Activated naive CD4-positive, alpha-beta T cell (primary cell): ENCODE measurements at places on chromosomes 16 and 17.

- no peak for DNase-seq
Measured at GRCh38 chr17:46178550-46179214, 14.5 kb downstream of the KANSL1 start.

DNA sequence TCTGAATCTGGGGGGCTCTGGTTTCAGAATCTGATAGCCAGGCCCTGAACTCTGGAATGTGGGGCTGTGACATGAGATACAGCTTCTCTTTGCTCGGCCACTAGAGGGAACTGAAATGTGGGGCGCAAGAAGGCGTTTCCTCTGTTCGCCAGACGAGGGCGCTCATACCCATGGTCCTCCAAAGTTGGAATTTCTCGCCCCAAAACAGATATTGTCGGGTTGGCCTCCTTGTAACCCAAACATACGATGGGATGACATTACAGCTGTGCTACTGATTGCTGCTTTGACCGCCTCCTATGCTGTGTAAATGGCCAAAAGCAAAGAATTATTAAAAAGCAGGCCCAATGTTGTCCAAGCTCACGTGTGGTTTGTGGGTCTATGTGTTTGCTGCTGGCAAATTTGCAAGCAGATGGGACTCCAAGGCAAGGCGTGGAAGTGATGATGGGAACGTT lies 13.1 kb upstream of the MSI2 start:
- DNase-seq: peak; percentile 66

DNA sequence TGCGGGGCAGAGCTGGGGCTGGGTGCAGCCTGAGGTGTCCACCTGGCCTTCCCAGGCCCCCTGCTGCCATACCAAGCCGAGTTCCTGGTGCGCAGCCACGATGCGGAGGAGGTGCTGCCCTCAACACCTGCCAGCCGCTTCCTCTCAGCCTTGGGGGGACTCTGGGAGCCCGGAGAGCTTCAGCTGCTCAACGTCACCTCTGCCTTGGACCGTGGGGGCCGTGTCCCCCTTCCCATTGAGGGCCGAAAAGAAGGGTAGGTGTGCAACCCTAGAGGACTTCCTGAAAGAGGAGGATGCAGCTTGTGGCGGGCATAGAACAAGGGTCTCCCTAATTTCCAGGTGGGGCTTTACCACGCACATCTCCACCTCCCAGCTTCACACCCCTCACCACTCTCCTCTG lies 2.5 kb downstream of the SGCA start:
- no peak for DNase-seq

DNA sequence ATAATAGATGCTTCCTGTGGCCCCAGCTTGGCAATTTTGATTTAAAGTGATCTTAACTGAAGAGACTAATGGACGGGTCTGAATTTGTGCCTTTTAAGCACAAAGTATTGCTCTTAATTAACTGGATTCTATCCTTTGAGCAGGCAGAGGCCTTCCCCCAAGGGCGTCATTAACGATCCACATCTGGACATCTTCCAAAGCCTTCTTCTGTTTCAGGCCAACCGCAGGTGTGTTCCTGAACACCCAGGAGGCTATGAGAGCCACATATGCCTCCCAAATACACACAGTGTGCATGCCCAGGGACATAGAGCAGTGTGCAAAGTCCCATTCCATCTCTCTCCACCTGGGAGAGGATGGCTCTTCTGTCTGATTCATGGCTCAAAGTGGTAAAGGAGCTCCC lies 42.3 kb downstream of the MAPT start:
- no peak for DNase-seq

DNA sequence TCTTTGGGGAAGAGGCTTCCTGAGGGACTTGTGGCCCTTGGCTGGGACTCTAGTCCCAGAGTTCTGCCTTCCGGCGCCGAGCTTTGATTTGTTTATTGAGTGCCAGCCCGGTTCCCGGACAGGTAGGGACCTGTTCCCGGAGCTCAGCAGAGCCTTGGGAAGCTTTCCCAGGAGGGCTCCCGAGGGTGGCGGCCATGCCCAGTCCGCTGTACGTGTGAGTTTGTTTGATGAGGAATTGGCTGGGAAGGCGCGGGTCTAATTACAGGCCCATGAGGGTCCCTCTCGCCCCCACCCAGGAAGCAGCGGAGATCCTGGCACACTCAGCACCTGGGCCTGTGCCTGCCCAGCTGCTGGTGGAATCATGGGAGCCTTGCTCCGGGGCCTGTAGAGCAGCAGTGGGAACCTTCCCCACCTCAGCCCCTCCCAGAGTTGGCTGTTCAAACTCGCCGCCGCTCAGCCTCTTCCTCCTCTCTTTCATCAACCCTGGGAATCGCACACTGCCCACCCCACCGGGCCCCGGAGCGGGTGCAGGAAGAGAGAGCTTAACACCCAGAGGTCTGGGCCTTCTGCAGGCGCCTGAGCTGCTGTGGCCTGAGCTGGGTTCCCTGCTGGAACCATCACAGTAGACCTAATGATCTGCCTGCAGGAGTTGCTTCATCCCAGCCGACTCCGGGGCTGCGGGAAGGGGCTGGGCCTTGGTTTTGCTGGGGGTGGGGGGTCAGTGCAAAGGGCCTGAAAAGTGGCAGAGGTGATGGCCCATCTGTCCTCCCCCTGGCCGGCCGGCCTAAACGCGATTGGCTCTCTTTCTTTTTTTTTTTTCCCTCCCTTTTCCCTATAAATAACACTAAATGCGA lies 313.7 kb downstream of the SEC14L1 start:
- no peak for DNase-seq

GRCh38 chr17:34527136-34527907 lies 52.1 kb upstream of the TMEM132E start:
- DNase-seq: no peak

GRCh38 chr17:222172-222571 lies 40.7 kb upstream of the DOC2B start:
- no peak for DNase-seq

- DNase-seq: no peak
Measured at GRCh38 chr16:74623214-74623838, 16.4 kb upstream of the GLG1 start.

DNA sequence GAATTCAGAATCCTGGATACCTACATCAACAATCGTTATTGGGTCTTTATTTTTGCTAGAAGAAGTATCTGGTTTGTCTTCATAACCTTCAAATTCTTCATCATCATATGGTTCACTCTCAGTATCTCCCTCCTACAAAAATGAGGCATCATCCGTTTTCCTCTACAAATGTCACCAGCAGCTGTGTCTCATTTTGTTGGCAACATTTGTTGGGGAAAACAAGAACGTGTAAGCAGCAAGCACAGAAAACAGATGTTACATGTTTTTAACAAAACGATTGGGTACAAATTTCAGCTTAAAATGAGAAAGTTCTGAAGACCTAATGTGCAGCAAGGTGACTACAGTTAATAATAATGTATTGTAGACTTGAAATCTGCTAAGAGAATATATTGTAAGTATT lies 8.7 kb downstream of the CCDC47 start:
- DNase-seq: no peak

- no peak for DNase-seq
Measured at GRCh38 chr17:31309556-31309955, 4.3 kb downstream of the EVI2B start.

DNA sequence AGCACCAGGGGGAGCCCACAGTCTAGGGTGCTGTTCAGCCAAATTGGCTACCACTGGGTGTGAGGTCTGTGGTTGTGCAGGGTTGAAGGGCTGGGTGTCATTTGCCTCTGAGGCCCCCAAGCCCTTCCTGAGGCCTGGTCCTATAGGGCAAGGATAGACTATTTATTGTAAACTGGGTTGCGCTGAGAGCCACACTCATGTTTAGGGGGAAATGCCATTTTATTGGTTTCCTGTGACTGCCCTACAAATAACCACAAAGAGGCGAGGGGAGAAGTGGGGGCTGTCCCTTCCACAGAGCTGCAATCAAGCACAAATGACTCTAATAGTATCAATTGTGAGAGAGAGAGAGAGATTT lies 3.6 kb upstream of the ZCCHC14 start:
- DNase-seq: no peak

DNA sequence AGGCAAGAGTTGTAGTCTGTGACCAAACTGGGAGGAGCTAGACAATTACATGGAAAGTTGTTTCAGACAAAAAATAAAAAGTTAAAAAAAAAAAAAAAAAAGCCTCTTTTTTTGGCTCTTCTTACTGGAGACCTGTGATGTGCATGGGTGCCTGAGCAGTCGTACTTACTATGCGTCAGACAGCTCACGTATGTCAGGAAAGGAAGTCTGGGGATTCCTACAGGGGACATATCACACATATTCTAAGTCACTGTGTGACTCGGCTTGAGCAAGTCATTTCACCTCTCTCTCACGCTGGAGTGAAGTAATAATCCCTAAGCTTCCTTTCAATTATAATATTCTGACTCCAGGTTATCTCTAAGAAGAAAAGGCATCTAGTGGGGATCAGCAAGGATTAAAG lies 6.0 kb downstream of the SLFN14 start:
- no peak for DNase-seq

GRCh38 chr17:10251212-10251948 lies 53.0 kb upstream of the GAS7 start:
- no peak for DNase-seq

GRCh38 chr16:4529085-4530060 lies 9.2 kb downstream of the CDIP1 start:
- no peak for DNase-seq

DNA sequence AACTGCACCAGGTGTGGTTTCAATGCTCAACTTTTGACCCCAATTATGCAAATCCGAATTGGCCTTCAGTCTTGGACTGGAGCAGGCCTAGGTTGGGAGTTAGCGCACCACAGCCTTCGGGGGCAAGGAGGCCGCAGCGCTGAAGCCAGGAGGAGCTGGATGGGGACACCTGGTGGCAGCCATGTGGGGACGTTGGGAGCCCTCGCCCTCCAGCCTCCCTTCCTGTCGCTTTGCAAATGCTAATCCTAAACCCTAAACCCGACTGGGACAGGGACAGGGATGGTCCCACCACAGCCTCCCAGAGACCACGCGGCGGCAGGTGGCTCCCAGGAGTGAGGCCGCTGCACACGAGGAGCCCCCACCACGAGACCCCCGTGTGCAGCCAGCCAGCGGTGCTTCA lies 58.7 kb downstream of the KLHDC4 start:
- no peak for DNase-seq

DNA sequence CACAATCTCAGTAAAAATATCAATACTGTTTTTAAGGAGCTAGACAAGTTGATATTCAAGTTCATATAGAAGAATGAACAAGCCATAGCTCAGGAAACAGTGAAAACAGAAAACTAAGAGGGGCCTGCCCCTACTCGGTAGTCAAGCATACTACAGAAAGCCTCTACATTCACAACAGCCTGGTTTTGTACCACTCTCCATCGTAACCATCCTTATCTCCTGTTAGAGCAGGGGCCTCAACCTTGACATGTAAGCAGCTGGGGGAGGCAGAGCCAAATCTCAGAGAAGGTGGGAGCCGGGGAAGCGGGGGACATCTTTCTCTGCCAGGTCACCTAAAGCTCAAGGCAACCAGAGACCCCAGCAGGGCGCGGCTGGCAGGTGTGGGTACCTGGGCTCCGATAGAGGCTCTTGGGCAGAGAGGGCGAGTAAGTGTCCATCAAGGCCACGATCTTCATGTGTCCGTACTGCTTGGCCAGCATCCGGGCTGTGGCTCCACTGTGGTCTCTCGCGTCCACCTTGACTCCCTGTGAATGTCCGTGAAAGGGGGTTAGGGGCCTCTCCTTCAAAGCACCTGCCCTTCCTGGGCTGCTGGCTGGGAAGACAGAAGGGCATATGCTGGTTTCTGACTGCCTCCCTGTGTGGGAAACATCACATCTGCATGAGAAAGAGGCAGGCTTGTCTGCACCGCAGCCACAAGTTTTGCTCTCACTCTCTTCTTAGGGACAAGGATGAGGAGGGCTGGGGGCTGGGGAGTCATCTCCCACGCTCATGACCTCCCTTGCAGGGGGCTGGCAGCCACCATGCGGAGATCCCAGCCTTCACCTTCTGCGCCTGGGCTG lies 20.2 kb downstream of the ANKS3 start:
- DNase-seq: no peak

DNA sequence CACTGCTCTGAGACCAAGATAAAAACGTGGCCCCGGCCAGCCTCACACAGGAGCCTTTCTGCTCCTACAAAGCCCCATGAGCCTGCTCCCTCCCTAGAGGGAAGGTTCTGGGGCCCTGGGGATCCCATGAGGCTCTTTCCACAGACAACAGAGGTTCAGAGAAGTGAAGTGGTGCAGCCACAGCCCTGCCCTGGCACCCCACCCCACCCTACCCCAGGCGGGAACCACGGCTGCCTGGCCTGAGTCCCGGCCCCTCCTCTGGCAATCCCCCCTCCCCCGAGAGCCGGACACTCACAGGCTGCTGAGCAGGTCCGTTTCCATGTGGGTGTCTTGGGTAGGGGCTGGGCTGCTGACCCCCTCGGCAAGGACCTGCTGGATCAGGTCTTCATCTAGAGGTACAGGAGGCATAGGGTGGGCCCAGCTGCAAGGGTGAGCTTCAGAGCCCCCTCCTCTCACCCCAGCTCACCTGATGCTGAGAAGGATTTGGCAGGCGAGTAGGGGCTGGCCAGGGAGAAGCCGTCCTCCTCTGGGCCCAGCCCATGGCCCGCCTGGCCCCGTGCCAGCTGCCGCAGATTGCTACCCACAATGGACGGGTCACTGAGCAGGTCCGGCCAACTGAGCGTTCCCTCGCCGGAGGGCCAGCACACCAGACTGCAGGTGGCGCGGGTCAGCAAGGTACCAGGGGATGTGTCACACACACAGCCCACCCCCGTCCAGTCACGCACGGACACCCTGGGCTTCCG lies 38.7 kb downstream of the PKD1 start:
- DNase-seq: no peak

- no peak for DNase-seq
Measured at GRCh38 chr16:48862087-48862532, 252.1 kb upstream of the N4BP1 start.

GRCh38 chr16:10405386-10405939 lies 19.6 kb downstream of the ATF7IP2 start:
- no peak for DNase-seq

GRCh38 chr16:4435337-4436067 lies 9.8 kb downstream of the DNAJA3 start:
- DNase-seq: no peak

DNA sequence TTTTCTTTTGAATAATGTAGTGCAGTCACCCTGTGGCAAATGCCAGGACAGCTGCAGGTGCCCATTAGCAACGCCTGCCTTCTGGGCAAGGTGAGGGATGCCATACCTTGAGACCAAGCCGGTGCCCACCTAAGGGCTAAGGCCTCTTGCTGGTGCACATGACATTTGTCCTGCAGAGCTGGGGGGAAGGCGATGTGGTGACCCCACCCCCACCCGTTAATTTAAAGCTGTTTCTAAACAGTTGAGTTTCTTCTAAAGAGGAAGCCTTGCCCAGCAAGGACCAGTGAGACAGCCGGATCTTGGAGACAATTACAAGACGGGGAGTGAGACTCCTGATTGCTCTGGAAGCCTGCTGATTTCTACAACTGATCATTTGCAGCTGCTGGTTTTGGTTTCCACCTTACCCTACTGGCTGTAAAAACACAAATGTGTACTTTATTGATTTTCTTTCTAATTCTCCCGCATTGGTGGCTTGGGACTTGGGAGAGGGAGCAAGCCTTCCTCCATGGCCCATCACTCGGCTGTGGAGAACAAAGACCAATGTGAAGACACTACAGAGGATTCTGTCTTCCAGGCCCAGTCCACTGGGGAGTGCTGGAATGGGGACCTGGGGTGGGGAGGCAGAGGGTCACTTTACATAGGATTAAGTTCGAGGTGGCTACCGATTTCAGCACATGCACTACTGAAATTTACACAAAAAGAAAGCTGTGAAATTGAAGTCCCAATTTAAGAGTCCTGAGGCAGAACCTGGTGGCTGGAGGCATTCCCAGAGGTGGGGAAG lies 2.7 kb downstream of the CDK5R1 start:
- DNase-seq: no peak
